Stimulated activated CD4-positive, alpha-beta T cell treated with anti-CD3 and anti-CD28 coated beads, TNF-alpha, amount 100 ng/mL, for 24 hours (primary cell): ENCODE measurements at places on chromosomes 3 and 15.

DNA sequence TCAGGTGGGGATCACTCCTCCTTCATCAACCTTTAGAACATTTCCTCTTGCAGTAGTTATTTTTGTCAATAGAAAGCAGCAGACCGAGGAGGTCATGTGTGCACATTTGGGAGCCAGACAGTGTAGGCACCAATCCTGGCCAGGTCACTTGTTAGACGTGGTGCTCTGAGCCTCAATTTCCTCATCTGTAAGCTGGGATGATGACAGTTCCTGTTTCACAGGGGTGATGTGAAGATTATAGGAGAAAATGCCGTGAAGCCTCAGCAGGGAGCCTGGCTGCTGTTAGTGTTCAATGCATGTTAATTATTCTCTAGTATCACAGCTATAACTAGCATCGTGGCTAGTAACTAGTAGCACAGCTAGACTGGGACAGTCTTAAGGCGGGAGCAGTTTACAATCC is 64.7 kb downstream of the ATP2B2 start:
- DNase-seq = no peak

DNA sequence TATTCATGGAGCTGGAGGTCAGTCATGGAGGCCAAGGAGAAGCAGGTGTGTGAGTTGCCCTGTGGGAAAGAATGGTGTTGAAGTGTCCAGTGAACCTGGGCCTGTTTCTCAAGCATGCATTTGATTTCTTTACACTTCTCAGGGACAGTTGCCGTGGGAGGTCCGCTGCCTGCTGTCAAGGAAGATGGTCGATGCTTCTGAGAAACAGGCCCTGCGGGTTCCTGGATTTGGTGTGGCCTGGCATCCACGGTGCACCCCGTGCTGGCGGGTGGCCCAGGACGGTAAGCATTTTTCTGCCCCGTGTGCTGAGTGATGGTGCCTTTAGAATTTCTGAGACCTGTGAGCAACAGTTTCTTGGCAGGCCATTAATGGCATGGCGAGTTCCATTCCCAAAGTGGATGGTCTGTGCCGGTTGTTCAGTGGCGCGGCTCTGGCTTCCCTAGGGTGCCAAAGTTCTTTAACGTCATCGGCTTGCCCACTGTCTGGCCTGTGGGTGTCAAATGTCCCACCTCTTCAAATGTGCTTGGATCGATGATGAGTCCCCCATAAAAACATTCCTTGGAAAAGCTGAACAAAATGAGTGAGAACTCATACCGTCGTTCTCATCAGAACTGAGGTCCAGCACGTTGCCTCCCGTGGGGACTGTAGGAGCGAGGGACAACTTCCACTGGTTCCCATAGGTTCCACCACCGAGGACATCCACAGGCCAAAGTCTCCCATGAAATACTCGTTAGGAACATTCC is 107.2 kb downstream of the SNRPN start:
- no peak for DNase-seq

DNA sequence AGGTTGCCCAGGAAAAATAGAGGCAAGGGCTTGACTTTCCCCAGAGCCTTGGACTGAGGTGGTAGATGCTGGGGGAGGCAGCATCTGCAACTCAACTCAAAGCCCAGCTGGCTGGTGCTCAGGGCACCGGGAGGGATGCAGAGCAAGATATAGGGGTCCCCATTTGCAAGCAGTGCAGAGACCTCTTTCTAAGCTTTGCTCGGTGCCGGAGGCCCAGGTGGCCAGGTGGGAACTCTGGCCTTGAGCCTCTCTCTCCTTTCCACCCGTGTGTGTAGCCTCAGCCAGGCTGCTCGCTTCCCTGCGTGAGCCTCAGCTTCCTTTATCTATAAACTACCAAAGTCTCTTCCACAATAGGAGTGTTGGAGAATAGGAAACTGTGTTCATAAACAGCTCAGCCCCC is 36.5 kb downstream of the SLC6A6 start:
- DNase-seq = no peak

DNA sequence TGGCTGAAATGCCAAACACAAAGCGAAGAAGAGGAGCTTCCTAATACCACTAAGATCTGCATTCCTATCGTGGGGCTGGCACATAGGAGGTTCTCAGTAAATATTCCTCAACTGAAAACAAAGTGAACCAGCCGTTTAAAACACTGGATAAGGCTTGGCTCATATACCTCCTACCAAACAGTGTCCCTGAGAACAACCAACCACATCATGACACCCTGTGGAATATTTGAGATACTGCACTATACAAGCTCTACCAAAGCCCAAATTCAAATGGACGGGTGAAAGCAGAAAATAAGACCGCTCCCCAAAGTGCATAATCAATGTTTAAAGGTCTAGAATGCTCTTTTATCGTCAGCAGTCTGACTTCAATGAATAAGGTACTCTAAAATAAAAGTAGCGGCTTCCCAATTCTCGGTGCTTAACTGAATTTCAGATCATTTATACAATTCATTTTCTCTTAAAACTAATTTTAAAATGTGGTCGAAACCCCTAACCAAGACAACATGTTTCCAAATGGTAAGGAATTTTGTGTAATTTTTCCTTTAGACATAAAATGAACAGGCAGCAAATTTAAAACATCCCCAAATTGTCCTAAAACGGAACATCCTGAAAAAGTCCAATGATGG is 425.8 kb downstream of the ERC2 start:
- DNase-seq = no peak

DNA sequence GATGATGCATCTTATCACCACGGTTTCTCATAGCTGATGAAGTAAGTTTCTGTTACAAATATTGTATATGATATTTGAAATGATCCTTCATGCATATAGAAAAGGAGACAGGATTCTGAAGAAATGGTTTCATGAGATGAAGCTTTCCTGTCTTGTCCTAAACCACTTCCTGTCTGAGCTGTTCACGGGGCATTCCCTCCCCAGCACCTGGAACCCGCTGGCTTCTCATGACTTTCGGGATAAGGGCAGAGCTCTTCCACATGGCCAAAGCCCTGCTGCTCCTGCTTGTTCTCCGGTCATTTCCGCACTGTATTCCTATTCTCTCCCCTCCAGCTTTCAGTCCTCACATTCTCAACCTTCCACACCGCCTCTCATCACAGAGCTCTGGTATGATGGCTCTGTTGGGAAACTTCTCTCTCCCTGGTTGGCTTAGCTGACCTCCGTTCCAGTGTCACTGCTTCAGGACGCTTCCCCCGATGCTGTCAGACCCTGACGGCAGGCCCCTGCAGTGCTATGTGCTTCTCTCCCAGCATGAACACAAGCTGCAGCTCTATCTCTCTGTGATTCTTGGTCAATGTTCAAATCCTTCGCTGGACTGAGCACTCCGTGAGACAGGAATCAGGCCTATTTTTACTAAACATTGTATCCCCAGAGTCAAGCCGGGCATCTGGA is 86.9 kb upstream of the HERC1 start:
- no peak for DNase-seq

DNA sequence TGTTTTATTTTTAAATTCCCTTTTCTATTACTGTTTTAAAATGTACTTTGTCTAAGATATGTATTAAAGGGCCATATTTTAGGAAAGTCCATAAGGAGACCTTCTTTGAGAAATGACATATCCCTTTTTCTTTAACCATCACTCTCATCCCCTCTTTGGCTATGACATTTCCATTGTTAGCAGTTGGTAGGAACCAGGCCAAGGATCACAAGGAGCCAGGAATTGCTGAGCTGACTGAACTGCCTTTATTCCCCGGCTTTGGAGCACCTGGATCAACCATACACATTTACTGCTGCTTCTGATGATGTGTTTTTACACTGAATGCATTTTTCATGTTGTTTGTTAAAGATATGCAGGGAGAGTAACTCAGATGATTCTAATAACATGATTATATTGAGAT is 79.7 kb downstream of the HHLA2 start:
- DNase-seq = no peak

DNA sequence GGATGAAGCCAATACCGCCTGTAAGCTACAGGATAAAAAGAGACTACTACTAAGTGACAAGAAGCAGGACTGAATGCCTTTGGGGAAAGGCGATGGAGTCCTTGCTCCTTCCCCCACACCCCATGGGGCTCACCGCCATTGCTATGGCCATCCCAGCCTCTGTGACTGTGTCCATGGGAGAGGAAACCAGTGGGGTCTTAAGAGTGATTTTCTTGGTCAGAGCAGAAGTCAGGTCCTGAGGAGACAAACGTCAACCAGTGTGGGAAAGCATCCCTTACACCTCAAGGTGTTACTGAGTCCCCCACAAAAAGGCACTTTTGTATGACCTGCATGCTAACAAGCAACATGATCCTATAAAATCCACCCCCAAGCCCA is 913 bp downstream of the IMPDH2 start:
- no peak for DNase-seq

DNA sequence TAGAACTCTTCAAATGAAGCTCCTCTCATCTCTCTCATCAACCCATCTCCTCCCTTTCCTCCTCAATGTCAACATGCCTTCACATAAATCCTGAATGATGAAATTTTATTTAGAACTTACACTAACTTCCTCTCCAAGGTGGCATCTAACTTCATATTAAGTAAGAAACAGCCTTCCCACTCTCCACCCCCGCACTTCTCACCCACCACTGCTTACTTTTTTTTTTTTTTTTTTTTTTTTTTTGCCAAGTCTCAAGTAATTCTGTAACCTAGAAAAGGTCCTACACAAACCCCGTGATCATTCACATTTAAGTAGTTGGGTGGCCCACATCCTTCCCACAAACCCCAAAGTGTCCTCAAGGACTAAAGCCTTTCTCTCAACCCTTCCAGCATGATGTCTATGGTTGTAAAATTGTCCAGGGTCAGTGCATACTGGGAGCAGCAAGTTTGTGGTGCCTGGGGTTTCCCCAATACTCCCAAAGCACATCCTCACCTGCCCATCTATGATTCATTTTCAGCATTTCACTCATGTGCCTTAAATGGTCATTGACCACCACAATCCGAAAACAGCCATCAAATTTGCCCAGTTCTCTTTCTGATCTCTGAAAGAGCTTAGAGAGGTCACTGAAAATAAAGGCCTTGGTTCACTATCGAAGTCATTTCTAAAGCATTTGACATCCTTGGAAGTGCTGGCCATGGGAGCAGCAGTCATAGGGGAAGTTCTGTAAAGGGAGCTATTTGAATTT is 47.2 kb downstream of the CD86 start:
- no peak for DNase-seq

DNA sequence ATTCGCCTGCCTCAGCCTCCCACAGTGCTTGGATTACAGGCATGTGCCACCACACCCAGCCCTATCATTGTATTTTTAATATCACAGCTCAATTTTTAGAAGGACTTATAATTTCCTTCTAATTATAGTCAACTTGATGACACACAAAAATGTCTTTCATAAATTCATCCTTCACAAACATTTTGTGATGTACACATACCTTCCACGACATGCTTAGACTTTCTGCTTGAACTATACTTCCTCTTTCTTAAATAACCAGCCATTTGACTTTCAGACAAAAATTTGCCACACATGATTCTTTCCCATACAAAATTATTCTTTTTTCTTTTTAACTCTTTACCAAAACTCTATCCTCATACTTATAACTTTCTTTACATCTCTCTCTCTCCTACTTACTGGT is 48.4 kb upstream of the CCK start:
- no peak for DNase-seq

- DNase-seq = no peak
These were observed 556 bp downstream of the PEX5L start for GRCh38 chr3:180036092-180036670.

DNA sequence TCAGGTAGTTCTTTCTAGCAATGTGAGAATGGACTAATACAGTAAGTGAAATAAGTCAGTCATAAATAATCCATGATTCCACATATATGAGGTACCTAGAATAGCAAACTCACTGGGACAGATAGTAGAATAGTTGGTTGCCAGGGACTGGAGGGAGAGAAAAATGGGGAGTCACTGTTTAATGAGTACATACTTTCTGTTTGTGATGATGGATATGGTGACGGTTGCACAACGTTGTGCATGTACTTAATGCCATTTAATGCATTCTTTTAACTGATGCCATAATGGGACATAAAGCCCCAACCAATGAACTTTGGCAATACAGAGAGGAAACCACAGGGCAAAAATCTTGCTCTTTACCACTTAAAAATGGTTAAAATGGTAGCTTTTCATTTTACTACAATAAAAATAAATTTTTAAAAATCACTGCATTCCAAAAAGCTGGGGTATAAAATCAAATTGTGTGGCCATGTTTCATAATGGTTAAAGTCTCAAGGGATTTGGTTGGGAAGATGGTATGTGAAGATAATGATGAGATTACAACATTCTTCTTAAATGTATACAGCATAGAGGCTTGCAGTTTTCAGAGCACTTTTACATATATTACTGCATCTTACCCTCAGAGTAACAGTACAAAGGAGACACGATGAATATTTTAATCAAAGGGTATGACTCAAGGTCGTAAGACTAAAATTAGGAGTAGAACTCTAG is 45.2 kb downstream of the ADAM10 start:
- no peak for DNase-seq

DNA sequence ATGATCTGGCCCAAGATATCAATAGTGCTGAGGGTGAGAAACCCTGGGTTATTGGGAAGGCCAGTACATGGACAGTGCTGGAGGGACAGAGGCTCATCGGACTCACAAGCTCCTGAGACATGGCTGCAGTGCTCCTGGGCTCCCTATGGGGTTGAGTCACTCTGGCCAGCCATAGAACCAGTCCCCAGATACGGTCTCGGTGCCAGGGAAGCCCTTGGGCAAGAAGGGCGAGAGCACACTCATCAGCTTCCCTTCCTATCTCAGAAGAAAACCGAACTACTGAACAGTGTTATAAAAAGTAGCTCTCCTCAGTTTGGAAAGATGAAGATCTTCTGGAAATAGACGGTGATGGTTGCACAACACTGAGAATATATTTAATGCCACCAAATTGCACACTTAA is 34.4 kb downstream of the POC1A start:
- DNase-seq = no peak

DNA sequence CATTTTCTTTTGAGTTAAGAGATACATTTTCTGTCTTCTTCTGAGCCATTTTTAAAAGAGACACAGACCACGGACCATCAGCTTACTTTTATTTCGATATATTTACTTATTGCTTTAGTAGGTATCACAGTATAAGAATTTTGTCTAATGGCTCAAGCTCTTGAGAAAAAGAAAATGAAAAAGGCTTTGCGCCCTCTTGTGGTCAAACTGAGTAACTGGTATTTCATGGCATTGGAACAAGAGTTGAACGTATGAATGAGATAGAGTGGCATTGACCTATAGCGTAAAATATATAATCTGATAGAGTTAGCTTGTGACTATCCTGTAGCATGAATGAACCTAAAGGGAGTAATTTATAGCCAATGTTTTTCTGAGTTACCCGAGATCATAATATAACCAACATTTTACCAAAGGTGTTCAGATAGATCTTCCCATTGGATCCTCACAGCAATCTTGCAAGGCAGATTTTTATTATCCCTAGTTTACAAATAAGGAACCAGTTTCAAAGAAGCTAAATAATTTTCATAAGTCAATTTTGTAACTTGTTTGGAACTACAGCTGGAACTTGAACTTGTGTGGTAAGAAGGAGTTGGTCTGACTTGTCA is 154.6 kb downstream of the POLR2M start:
- DNase-seq = no peak

DNA sequence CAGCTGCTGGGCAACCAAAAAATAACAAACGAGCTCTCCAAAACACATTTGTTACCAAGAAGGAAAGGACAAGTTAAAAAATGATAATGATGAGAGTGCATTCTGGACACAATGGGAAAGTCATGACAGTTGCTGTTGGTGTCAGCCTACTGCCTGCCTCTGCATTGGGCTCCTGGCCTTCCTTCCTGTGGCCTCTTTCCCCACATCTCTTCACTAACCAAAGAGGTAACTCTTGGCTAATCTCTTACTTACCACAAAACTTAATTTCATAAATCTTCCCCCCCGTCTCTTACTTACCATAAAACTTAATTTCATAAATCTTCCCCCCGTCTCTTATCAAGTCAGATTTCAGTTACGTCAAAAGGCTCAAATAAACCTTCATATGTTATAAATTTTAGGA is 58.6 kb downstream of the AGTR1 start:
- DNase-seq = no peak
